ENCODE measurements at places on chromosomes 7 and 10. TPM values are rescaled to one million over a fixed set of nuclear protein-coding genes. Genes with fewer than 3 reads are reported as not detected.
A peak's percentile ranks its signal among the peaks of the same experiment; 100 is the strongest.

Gene DNAJC12
- total RNA-seq: 15.3 TPM

Gene ZNF775
- 2.6 TPM for total RNA-seq

Gene MAGI2
- 2.8 TPM for total RNA-seq

Gene RELN
- total RNA-seq: 1.00 TPM

Gene ZNF853
- total RNA-seq: 5.9 TPM

Gene ELN
- total RNA-seq: 48.7 TPM

Gene NXPH1
- not detected for total RNA-seq

Gene GPAM
- total RNA-seq: 3.7 TPM

Gene SPDYE11
- not detected for total RNA-seq

Gene DOCK4
- total RNA-seq: 15.5 TPM

Gene LOXL4
- 12.5 TPM for total RNA-seq

GRCh38 chr10:84264611-84265141 is 19.8 kb downstream of the RGR start:
- DNase-seq: peak; percentile 77

DNA sequence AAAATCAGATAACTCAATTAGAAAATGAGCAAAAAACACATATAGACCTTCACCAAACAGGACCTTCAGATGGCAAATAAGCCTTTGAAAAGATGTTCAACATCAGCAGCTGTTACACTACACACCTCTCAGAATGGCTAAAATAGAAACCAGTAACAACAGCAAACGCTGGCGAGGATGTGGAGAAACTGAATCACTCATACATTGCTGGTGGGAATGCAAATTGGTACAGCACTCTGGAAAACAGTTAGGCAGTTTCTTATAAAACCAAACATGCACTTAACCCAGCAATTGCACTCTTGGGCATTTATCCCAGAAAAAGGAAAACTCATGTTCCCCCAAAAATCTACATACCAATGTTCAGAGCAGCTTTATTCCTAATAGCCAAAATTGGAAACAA is 37.7 kb upstream of the SMARCD3 start:
- no peak for DNase-seq

DNA sequence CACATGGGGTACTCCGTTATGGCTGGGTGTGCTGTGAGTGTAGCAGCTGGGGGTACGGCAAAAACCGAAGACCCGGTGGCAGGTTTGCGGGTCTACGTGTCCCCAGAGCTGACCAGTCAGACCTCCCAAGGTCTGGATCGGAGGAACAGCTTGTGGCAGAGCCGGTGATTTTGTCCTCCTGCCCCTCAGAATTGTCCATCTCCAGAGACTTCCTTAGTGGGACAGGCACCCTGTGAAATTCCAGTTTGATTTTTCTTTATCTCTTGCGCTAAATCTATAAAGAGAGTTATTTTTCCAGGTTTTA is 1.0 kb downstream of the EIF3B start:
- DNase-seq: no peak

DNA sequence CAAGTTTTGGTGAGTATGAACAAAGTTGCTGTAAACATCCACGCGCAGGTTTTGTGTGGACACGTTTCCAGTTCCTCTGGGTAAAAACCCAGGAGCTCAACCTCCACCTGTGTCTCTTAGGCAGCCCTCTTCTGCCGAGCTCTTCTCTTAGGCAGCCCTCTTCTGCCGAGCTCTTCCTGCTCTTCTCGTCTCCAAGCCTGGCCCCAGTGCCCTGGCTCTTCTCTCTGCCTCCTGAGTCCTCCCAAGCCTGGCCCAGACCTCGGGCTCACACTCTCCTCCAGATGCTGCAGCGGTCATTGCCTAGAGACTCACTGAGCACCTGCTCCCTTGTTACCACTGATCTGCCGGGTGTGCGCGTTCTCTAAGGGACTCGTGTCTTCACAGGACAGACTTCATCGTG is 38.7 kb upstream of the BNIP3 start:
- DNase-seq: no peak

DNA sequence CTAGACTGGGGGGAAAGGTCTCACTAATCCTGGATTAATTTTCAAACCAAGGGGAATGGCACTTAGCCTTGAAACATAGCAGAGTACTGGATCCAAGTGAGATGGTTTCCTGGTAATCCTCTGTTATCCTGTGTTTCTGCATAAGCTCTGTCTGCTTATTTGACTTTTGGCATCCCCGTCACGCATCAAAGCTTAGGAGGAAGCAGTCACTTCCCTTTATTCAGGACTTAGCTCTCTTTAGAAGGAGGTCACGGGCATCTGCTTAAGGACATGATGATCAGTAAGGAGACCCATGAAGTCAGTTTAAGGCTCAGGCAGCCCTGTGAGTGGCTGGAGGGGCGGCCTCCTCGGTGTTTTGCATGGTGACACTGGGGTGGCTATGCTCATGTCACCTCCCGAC is 30.0 kb downstream of the TSPAN15 start:
- no peak for DNase-seq

GRCh38 chr7:151851145-151851751 is 25.7 kb downstream of the PRKAG2 start:
- DNase-seq: peak; percentile 32

DNA sequence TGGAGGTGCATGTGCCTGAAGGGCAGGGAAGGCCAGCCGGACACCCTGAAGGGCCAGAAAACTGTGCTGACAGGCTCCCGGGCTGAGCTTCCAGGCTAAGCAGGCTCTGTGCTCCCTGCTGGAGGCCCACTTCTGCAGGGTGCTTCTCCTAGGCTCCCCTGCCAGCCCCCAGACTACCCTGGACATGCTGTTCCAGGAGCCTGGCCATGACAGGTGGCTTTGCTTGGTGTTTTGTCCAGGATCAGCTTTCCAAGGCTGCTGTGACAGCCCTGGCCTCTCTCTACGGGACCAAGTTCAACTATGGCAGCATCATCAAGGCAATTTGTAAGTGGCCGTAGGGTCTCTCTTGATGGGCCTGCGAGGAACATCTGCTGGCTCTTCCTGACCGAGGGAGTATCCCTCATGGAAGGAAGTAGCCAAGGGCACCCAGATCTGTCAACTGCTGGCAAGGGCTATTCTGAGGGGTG is 5.3 kb downstream of the CPA1 start:
- DNase-seq: no peak

DNA sequence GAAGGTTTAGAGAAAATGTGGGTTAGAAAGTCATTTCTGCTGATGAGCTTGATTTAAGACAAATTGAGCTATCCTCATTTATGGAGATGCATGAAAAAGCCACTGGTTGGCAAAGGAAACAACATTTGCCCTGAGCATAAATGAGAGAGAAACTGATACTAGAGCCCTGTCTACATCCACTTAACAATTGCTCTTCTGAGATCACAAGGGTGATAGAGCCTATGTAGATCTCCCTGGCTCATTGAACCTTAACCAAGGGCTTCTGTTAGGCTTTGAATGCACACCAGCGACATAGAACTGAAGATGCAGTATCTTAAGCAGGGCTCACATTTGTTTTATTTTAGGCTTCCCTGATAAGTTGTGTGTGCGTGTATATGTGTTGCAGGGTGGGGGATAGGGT is 35.0 kb downstream of the GPR141 start:
- DNase-seq: no peak

GRCh38 chr10:101625821-101626412 is 37.8 kb downstream of the DPCD start:
- DNase-seq: no peak

- DNase-seq: no peak
These were observed 140.4 kb upstream of the NPY start for GRCh38 chr7:24143547-24143946.

Data from pancreas (tissue), 10 donors.